Pulmonary artery endothelial cell (primary cell): ENCODE measurements at places on chromosomes 1 and 21. TPM values are rescaled to one million over a fixed set of nuclear protein-coding genes. Genes with fewer than 3 reads are reported as not detected.

DNA sequence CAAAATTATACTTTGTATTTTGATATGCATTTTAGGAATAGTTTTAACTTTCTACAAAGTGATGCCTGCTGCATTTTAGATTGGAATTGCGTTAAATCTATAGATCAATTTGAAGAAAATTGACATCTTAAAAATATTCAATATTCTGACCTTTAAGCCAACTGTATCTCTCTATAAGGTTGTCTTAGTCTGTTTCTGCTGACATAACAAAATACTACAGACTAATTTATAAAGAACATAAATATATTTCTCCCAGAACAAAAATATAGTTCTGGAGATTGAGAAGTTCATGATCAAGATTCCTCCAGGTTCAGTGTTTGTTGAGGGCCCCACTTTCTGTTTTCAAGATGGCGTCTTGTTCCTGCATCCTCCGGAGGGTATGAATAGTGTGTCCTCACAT is 73.6 kb upstream of the NEGR1 start:
- no peak for DNase-seq

GRCh38 chr1:159663552-159663951 is 50.8 kb downstream of the CRP start:
- no peak for DNase-seq

- no peak for DNase-seq
Measured at GRCh38 chr1:8862528-8862927, 16.0 kb downstream of the ENO1 start.

- DNase-seq: no peak
Measured at GRCh38 chr1:84771895-84772294, 81.6 kb upstream of the SSX2IP start.

DNA sequence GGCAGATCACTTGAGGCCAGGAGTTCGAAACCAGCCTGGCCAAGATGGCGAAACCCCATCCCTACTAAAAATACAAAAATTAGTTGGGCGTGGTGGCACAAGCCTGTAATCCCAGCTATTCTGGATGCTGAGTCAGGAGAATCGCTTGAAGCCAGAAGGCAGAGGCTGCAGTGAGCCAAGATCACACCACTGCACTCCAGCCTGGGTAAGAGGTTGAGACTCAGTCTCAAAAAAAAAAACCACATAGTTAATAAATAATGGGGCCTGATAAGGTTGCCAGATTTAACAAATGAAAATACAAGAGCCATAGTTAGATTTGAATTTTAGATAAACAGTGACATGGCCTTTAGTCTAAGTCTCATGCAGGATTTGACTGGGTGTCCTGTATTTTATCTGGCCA is 175.7 kb downstream of the ZZZ3 start:
- no peak for DNase-seq

DNA sequence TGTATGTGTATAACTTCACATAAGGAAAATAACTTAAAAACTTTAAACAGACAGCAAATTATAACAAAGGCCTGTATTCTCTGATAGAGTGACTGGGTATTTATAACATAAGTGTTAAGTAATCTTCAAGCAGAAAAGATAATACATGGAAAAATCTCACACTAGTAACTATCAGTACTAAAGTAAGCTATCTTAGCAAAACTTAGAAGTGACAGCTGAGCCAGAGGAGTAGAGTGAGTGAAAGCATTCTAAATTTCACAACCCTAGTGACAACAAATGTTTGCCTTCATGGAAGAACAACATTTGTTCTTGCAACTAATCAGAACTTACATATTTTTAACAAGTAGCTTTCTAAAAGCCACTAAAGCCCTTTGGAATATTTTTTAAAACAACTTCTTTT is 74.5 kb upstream of the B3GALT2 start:
- no peak for DNase-seq

DNA sequence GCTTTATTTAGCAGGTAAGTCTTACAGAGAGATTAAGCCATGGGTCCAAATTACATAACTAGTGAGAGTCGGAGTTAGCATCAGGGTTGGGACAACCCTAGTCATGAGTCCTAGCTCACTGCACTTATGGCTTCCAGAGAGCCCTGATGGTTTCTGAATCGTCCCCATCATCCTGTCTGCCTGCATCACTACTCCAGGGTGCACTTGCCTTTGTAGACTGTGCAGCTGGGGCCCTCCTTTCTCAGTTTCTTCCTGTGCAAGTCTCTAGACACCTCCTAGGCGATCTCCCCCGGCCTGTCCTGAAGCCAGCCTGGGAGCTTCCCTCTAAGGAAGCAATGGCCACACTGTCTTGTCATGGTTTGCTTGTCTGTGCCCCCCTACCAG is 37.1 kb downstream of the KIAA0040 start:
- no peak for DNase-seq

DNA sequence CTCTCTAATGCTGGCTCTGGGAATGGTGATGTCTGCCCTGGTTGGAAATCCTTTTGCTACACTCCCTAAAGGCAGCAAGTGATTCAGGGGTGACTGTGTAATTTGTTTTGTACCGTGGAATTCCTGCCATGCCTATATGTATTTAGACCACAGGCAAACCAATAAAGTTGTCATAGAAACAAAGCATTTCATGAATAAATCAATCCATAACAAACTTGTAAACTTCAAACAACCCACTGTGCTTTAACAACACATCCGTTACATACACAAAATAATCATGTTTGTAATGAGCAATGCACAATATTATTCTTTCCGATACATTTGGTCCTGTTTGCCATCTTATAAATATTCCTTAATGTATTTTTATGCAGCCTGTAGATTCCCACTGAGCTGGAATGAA is 330.3 kb upstream of the SNX7 start:
- no peak for DNase-seq

DNA sequence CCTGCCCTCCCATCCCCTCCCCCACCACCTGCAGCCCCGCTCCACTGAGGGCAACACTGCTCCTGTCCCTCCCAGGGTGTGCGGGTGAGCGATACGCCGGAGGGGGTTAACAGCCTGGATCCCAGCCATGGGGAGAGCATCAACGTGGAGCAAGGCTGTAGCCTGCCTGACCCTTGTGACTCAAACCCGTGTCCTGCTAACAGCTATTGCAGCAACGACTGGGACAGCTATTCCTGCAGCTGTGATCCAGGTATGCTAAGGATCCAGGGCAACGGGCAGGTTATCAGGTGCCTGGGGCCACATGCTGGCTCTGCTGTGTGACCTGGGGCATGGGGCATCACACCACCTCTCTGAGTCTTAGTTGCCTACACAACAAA is 15.0 kb downstream of the CELSR2 start:
- no peak for DNase-seq

GRCh38 chr1:85607126-85607920 is 26.8 kb downstream of the CCN1 start:
- DNase-seq: peak; percentile 94

DNA sequence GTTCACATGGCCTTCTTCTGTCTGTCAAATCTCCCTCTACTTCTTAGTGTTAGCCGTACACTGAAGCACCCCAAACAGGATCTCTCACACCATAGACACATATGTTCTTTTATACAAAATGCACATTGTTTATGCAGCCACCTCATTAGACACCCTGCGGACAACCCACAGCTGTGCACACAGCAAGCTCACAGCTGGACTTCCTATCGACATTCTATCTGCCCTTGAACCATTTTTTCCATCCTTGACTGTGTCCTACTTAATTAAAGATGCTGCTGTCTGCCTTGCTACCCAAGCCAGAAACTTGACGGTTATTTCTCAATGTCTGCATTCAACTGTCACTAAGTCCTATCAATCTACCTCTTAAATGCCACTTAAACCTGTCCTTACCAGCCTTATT is 3.2 kb upstream of the ZBTB21 start:
- DNase-seq: no peak

DNA sequence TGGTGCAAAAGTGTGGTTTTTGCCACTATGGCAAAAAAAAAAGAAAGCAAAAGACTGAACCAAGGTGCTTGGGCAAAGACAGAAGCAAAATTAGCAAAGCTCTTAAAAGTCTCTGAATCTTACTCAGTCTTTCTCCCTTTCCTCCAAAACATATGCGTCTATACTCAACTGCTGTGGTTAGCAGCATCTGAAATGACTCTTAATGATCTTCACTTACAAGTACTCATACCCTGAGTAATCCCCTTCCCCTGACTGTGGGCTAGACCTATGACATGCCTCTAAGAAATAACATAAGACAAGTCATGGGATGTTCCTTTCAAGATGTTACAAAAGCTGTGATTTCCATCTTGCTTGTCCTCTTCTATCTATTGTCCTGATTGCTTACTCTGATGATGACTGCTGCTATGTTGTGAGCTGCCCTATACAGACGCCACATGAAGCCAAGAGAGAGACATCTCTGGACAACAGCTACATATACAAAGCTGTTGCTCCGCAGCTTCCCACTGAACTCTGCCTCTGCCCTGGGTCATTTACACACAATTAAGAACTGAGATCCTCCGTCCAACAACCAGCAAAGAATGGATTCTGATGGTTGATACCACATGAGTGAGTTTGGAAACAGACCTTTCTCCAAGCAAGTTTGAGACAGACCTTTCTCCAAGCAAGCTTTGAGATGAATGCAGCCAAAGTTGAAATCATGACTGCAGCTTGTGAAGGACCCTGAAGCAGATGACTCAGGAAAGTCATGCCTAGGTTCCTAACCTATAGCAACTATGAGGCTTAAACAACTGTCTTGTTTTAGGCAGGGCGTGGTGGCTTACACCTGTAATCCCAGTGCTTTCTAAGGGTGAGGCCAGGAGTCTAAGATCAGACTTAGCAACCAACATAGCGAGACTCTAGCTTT is 55.2 kb downstream of the PUM1 start:
- DNase-seq: no peak

DNA sequence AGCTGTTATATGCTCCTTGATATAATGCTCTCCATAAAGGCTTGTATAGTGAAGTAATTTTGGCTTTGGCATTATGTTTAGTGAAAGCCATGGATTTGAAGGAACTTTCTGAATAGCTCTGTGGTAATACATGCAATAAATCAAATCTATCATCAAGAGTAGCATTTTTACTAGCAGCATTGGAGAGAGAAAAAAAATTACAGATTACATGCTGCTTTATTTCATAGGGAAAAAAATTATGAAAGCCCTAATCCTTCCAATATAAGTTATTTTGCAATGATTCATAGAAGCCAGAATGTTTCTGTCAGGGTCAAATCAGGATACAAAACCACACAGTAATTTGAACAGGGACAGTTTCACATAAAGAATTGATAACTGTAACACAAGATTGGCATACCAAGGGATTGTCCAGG is 250.0 kb downstream of the SPATA17 start:
- DNase-seq: no peak

DNA sequence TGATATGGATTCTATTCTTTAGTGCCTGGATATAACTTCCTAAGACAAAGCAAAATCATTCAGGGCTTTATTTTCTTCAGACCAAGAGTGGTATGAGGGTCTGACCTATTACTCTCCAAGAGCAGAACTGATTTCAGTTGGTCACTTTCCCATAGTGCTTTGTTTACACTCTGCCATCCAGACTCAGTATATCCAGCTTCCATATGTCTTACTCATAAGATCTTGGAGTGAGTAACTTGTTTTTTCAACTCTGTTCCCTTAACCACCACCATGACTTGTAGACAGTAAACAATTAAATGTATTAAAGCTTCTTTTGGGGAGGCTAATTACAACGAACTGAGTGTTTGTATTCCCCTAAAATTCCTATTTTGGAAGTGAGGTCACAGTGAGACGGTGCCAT is 83.4 kb downstream of the USP24 start:
- DNase-seq: no peak

DNA sequence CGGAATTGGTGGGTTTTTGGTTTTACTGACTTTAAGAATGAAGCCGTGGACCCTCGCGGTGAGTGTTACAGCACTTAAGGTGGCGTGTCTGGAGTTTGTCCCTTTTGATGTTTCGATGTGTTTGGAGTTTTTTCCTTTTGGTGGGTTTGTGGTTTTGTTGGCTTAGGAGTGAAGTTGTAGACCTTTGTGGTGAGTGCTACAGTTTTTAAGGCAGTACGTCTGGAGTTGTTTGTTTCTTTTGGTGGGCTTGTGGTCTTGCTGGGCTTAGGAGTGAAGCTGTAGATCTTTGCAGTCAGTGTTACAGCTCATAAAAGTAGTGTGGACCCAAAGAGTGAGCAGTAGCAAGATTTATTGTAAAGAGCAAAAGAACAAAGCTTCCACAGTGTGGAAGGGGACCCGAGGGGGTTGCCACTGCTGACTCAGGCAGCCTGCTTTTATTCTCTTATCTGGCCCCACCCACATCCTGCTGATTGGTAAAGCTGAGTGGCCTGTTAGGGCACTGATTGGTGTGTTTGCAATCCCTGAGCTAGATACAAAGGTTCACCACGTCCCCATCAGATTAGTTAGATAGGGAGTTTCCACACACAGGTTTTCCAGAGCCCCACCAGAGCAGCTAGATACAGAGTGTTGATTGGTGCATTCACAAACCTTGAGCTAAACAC is 20.9 kb downstream of the HENMT1 start:
- no peak for DNase-seq

- DNase-seq: no peak
Measured at GRCh38 chr1:162165528-162165927, 96.0 kb downstream of the NOS1AP start.

GRCh38 chr1:63787875-63788274 is 14.1 kb downstream of the ROR1 start:
- no peak for DNase-seq

DNA sequence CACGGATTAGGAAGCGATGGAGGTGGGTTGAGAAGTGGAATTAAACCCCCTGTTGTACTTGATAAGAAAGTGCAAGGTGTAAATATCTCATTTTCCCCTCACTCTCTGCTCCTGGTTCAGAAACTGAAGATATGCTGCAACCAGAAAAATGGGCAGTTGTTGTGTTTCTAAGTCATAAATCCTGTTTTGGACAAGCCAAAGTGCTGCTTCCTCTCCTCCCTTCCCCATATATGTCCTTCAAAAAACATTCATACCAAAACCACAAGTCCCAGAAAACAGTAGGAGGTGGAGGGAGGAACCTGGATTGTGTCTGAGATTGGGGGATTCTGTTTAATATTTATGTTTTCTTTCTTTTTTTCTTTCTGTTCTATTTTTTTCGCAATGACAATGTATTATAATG is 13.6 kb upstream of the ZNF362 start:
- no peak for DNase-seq

DNA sequence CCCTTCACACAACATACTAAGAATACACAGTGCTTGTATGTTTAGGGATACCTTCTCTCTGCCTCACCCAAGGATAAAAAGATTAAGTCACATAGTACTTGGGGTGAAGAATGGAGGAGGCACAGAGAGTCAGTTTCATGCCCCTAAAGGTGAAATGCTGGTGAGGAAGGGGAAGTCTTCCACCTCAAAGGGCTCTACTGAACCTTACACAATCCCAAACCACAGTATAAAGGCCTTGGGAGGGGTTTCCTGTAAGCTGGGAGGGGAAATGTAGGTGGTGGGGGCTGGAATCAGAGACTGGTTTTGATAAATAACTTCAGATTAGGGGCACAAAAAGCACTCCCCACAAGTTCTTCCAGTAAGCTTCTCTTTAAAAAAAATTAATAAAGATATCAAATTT is 3.5 kb downstream of the MINDY1 start:
- DNase-seq: no peak

GRCh38 chr1:235021815-235022214 is 106.8 kb downstream of the TOMM20 start:
- DNase-seq: no peak

Gene FLAD1
- 29.5 TPM in 2 replicates for total RNA-seq

Gene RAP1GAP
- total RNA-seq: 0.04 and 0.07 TPM in 2 replicates

Gene GBP2
- total RNA-seq: 61.6 and 79.6 TPM in 2 replicates

Gene TSPEAR
- not detected in 2 replicates for total RNA-seq

Gene RHD
- not detected in 2 replicates for total RNA-seq

Gene TNNI3K
- total RNA-seq: 0.20 TPM in 1 of 2 replicates, not detected in the other

Gene LAD1
- total RNA-seq: not detected in 2 replicates

Gene LINGO4
- not detected in 2 replicates for total RNA-seq
